Smooth muscle cell of bladder (primary cell): ENCODE measurements at places on chromosomes 4 and X. TPM values are rescaled to one million over a fixed set of nuclear protein-coding genes. Genes with fewer than 3 reads are reported as not detected.

HSFX4 gene
- not detected in 2 replicates for total RNA-seq

TRPC5OS gene
- total RNA-seq = not detected in 2 replicates

SLC2A9 gene
- 3.6 and 4.3 TPM in 2 replicates for total RNA-seq

PDZD4 gene
- total RNA-seq = 0.14 and 0.18 TPM in 2 replicates

N4BP2 gene
- 3.9 and 6.3 TPM in 2 replicates for total RNA-seq

VGLL1 gene
- not detected in 2 replicates for total RNA-seq

DMP1 gene
- total RNA-seq = not detected in 2 replicates

SLITRK4 gene
- total RNA-seq = under 0.01 and 0.46 TPM in 2 replicates

ZNF157 gene
- total RNA-seq = 0.14 TPM in 1 of 2 replicates, not detected in the other

TMEM31 gene
- total RNA-seq = 0.14 TPM in 1 of 2 replicates, not detected in the other

GC gene
- total RNA-seq = not detected in 2 replicates

CXorf49 gene
- not detected in 2 replicates for total RNA-seq

PABPC1L2A gene
- not detected in 2 replicates for total RNA-seq

TCEAL5 gene
- total RNA-seq = not detected in 2 replicates

GASK1B gene
- 78.9 and 168 TPM in 2 replicates for total RNA-seq

FAM236C gene
- not detected in 2 replicates for total RNA-seq

COX7B2 gene
- not detected in 2 replicates for total RNA-seq
